ENCODE measurements at places on chromosomes 5 and 9.

GRCh38 chr5:64979531-64979930 lies 210.8 kb downstream of the CWC27 start:
- no peak for DNase-seq

GRCh38 chr9:87657190-87657589 lies 68.7 kb upstream of the CTSL start:
- DNase-seq = no peak

DNA sequence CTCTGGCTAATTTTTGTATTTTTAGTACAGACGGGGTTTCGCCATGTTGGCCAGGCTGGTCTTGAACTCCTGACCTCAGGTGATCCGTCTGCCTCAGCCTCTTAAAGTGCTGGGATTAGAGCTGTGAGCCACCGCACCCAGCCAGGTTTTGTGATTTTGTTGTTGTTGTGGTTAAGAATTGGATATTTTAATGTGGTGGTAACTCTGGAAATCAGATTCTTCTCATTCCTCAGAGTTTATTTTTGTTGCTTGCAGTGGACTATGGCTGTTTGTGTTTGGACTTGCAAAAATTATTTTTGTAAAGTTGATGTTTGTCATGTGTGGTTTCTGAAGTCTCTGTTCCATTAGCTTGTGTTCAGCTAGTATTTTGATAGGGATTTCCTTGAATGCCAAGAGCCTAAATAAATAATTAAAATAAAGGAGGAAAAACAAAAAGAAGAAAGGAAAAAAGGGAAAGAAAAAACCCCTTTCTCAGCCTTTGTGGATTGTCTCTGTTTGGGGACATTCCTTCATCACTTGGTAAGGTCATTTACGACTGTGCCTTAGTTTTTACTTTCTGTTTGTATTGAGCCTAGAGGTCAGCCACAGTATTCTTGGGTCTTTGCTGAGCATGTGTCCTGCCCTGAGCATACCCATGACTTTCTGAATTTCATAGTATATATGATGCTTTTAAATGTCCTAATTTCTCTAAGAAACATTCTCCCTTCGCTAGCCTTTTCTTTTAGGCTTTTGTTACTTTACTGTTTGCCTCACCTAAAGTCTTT lies 37.3 kb downstream of the PBX3 start:
- no peak for DNase-seq

DNA sequence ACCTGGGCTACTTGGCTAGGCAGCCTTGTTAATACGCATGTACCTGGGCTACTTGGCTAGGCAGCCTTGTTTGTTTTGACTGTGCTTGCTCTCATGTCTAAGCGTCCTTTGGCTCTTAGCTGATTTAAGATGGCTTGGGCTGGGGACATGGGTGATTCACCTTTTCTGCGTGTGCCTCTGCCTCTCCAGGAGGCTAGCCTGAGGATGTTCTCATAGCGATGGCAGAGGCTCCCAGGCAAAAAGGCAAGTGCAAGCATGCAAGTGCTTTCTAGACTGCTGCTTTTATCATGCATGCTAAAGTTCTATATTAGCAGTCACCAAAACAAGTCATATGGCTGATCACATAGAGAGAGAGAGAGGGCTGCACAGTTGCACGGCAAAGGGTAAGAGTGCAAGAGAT lies 300.5 kb downstream of the IRX1 start:
- DNase-seq = no peak

DNA sequence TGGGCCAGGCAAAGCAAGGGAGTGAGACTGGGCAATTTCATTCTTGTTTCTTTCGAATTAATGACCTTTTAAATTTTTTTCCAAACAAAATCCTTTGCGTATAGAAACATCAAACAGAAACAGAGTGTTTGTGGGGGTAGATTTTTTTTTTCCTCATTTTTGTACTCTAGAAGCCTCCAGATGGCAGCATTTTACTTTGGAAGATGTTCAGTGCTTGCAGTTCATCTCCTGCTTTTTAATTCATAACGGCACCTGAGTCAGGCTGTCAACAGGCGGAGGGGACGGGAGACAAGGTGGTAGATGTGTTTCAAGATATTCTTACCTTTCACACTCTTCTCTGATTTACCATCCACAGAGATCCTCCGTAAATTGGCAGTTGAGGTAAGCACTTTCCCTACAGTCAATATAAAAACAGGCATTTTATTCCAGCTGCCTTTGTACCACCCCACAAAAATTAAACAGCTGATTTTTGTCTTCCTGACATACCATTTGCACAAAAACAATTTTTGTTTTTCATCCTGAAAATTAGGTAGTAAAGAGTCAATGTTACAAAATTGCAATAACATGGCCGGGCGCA lies 99.5 kb upstream of the FBXL17 start:
- peak; percentile 36 for DNase-seq

DNA sequence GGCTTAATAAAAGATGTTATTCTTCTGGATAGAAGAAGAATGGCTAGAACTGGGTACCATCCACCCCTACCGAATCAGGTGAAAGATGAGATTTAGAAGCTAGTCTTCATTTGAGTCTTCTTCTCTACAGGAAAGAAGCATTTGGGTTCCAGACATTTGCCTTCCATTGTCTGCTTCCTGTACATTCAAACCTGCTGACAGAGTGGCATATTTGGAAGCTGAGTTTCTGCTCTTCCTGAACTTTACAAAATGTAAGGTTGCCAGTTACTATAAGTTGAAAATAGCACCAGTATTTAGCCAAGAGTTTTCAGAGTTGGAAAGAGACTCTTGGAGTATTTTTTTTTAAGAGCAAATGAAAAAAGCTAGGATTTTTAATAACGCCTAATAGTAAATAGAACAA lies 525.4 kb upstream of the TLE4 start:
- no peak for DNase-seq

DNA sequence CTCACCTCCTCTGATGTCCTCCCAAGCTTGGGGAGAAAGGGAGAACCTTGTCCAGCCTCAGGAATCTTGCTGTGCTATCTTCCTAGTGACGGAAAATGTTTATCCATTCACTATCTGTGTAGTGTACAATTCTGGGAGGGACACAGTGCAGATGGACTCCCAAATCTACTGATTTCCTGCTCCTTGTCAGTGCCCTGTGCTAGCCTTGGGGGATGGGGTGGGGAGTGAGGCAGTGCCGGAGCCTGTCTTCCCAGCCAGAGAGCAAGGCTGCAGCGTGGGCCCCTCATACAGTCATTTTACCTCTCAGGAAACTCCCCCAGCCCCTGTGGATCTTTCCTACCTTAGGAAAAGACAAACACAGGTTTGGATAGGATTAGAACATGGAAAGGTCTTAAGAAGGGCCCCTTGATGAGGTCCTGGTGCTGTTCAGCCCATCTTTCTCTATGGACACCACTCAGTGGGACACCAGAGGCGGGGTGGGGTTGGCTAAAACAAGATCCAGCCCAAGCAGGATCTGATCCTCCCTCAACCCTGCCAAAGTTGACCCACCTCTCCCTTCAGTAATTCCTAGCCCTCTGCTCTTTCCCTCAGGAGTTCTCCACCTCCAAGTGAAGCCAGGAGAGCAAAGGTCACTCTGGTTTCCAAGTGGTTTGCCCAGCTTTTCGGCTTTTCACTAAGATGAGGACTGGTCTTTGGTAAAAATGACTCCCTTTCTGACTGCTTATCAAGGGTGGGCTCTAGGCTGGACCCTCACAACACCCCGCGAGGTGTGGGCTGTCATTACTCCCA lies 3.4 kb downstream of the DOLK start:
- no peak for DNase-seq

DNA sequence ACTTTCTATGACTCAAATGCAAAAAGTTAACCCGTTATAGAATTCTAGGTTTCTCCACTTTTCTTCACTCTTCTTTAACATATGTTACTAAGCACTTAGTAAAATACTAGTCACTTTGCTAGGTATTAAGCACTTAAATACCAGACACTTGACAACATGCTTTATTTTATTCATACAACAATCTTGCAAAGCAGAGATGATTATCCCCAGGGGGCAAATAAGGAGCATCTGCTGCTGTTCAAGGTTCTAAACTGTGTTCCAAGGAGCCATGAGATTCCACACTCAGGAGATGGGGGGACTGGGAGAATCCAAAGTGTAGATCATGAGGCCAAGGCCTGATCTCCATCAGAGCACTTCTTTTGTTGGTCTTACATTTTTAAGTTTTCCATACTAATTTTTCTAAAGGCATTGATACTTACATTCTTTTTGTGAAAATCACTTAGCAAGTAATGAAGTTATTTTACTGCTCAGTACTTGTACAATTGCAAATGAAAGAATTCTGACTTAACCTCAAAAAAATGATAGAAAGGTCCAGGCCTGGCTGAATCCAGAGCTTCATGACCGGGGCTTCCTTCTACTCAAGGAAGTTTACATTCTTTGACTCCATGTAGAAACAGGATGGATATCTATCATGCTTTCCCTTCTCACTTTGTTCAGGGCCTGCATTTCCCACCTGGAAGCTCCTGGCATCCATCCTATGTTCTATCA lies 504.4 kb upstream of the WWC1 start:
- DNase-seq = no peak

DNA sequence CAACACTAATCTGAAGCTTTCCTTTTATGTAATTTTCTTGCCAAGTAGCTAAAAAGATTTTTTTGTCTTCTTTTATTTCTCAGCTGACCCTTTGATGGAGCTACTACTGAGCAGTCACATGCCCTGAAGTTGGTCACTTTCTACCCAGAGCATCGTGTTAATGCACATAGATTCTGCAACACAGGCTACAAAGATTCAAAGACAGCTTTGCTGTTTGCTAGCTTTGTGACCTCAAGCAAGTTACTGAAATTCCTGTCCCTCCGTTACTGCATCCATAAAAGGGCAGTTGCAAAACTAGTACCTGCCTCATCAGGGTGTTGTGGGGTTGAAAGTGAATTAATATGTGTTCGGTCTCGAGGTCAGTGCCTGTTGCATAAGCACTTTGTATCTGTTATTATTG lies 179.9 kb downstream of the GAS1 start:
- no peak for DNase-seq

GRCh38 chr5:143898916-143899591 lies 87.1 kb downstream of the HMHB1 start:
- DNase-seq = no peak

GRCh38 chr5:171484460-171484899 lies 65.0 kb downstream of the FGF18 start:
- peak; percentile 42 for DNase-seq

- DNase-seq = no peak
Observed at GRCh38 chr5:41182666-41183065, 30.7 kb downstream of the C6 start.

GRCh38 chr5:173655196-173655797 lies 38.8 kb upstream of the BOD1 start:
- no peak for DNase-seq

DNA sequence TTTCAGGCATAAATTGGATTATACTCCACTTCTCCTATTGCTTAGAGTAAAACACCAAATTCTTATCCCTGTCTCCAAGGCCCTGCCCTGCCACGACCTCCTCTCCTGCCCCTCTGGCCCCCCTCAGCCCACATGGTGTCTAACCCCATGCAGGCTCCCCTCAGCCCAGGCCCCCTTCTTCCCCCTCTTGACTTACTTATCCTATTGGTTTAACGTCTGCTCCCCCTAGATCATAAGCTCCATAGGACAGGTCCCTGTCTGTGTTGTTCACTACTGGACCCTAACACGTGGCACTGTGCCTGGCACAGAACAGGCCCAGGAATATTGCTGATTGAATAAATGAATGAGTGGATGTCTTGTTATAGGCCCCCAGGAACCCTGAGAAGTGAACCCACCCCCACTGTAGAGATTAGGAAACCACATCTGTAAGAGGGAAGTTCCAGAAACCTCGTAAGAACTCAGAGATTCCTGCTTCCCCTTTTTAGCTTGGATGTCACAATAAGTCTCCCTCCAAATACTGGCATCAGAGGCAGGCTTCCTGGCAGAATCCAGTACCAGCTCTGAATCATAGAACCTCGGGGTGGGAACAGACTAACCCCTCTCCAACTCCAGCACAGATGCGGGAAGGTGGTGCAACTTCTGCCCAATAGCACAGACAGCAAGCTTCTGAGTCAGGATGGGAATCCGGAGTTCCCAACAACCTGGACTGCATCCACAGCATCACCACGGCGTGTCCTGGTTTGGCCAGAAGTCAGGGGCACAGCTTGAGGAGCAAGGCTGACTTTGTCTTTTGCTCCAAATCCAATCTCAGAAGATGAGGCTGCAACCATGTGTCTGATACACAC lies 31.5 kb downstream of the HRH2 start:
- peak; percentile 88 for DNase-seq

- peak; percentile 39 for DNase-seq
Observed at GRCh38 chr5:1007221-1007680, 1.4 kb upstream of the NKD2 start.

- DNase-seq = peak; percentile 14
Observed at GRCh38 chr9:77215874-77216273, 38.5 kb downstream of the VPS13A start.

- no peak for DNase-seq
Observed at GRCh38 chr5:4145511-4145910, 549.9 kb downstream of the IRX1 start.

Measured in NB4 (cell line).